ENCODE measurements at places on chromosomes 13 and 19.

- peak; percentile 52 for DNase-seq
Observed at GRCh38 chr19:10861103-10861651, 10.2 kb upstream of the CARM1 start.

GRCh38 chr13:66940113-66940512, 290.0 kb downstream of the PCDH9 start:
- DNase-seq = no peak

DNA sequence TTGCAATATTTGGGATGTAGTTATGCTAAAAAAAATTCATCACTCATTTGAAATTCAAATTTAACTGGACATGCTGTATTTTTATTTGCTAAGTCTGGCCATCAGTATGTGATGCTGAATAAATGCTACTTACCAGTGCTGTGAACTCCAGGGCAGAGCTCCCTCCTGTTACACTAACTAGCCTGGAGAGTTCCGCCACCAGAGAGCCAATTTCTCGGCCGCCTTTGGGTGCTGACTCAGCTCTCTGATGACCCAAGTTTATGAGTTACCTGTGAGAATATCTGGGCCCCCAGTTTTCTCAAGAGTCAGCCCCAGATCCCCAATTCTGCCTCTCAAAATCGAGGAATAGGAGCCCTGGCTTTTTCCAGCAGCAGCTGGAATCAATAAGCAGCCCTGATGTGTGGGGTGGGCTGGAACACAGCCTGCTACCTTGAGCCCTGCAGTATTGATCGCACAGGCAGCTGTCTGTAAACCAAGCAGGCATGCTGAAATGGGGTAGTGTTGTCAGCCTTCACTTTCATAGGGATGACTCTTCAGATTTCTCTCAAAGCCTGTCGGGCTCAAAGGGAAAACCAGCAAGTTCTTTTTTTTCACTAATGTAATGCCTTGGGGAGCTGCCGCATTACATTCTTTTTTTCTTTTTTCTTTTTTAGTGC, 113.7 kb downstream of the DNAJC15 start:
- DNase-seq = no peak

DNA sequence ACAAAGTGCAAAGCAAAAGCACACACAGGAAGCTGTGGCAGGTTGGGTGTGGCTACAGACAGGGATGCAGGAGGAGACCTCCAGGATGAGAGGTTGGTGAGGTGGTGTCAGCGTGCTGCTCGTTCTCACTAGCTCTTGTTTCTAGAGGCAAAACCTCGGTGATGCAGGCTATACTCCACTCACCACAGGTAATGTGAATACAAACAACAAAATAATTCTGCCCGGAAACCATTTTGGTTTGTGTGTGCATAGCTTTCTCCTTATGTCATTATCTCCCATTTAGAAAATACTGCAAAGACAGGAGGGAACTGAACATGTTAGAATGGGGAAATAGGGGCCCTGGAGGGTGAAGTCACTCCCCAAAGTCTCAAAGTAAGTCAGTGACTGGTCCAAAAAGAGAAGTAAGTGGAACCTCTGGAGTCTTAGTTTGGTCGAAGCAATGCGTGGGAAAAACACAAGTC, 9.4 kb downstream of the LCP1 start:
- no peak for DNase-seq

DNA sequence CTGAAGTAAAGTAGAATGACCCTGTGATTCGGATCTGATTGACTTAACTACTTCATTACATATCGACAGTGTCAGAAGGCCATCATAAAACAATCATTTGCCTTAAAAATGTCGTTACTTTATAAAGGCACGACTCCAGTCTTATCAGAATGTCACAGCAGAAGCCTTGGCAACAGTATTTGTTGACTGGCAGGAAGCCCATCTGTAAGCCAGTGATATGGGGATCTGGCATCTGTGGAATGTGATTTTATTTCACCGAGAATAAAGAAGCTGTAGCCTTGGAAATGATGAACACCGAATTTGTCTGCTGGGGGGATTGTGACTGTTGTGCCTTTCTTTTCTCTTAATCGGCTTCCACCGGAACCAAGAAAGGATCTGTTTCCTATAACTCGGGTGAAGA, 362.5 kb downstream of the TDRD3 start:
- no peak for DNase-seq

DNA sequence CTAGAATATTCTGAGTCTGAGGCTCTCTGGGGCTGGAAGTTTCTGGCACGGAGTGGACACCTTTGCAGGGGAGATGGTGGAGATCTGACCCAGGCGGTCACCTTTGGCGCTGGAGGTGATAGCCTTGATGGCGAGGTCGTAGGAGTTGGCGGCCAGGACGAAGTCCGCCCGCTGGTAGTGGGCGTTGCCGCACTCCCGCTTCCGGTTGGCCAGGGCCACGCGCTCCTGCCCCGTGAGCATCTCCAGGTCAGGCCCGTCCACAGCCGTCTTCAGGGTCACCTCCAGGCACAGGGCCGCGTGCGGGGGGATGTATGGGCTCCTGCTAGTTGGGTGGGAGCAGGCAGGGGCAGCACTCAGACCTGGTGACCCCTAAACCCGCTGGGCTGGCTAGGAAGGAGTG, 5.3 kb downstream of the FKBP8 start:
- no peak for DNase-seq

DNA sequence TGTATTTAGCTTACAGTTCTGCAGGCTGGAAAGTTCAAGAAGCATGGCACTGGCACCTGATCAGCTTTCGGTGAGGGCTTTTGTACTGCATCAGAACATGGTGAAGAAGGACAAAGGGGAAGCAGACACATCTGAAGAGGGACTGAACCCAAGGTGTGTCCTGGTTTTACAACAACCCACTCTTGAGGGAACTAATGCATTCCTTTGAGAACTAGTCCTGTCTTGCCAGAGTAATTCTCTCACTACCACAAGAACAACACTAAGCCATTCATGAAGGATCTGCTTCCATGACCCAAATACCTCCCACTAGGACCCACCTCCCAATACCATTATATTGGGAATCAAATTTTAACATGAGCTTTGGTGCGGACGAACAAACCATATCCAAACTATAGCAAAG, 93.6 kb downstream of the RFC3 start:
- no peak for DNase-seq

GRCh38 chr19:35642798-35643254, 1.3 kb downstream of the ETV2 start:
- DNase-seq = no peak

DNA sequence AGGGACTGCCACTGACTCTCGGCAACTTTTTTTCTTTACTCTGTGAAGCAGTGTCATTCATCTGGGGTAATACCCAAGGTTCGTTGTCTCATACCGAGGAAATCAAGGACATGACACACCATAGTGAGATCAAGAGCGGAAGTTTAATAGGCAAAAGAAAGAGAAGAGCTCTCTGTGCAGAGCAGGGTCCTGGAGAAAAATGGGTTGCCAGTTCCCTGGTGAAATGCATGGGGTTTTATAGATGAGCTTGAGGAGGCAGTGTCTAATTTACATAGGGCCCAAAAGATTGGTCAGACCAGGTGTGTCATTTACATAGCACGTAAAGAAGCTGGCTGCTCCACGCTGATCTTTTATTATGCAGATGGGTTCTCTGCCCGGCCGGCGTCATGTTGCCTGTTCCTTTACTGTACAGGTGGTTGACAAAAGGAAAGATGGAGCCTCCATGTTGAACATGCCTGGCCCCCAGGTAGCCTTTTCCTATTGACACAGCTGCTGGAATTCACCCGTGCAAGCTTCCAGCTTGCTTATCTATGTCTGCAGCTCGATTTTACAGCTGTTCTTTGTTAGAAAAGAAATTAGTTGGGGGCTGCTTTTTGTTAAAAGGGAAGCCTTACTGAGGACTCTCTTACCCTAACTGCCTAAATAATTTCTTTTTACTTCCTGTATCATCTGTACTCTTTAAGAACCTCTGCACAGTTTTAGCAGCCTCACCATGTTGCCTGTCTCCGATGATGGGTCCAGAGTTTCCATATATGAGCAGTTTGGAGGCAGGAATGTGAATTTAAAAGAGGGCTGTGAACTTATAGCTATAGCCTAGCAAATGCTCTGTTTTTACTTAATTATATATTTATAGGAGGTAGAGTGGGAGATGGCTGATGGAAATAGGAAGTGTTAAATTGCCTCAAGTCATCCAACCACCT, 98.0 kb upstream of the DIAPH3 start:
- DNase-seq = no peak

DNA sequence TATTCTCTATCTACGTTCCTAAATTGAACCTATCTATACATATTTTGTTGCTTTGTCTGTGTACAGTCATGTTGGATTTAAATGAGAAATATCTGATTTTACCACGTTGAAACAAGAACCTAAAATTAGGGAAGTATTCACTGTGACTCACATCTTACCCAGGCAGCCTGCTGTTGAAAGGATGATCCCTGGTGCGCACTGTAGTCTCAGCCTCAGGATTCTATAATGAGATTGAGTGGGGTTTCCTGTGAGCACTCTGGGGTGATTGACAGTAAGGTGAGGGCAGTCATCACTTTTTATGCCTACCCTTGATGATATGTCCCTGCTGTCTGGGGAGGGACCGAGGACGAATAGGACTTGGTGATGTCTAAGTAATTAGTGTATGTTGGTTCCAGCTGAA, 35.4 kb downstream of the PCCA start:
- DNase-seq = no peak

DNA sequence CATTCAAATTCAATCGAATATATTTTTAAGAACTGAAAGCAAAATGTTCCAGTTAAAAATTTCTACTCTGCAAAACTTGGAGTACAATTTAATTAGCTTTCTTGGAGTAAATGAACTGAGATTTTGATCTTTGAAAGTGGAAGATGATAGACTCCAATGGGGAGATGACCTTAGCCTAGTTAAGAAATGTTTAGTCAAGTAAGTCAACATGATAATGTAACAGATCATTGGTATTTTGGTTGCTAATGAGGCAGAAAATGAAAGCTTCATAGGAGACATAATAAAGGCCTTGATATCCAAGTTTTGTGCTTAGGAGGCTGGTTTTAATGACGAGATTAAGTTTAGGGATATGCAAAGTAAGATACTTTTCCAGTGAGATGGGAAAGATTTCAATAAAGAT, 181.7 kb downstream of the ITGBL1 start:
- no peak for DNase-seq

DNA sequence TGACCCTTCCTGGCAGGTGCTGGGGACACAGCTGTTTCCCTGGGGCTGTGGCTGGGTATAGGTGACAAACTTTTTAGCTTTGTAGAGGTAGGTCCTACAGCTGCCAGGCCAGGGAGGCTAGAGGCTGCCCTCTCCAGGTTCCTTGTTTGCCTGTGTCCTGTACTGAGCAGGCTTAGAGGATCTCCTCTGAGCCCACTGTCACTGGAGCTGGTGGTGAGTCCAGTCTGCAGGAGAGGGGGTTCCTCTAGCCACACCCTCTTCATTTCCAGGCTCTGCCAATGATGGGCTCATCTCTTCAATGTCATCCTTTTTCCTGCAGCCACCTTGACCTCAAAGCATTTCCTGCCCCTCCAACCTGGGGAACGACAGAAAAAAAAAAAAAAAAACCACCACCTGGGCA, 12.6 kb upstream of the RAB11B start:
- no peak for DNase-seq
